ENCODE measurements at places on chromosomes 11 and 22.
A peak's percentile ranks its signal among the peaks of the same experiment; 100 is the strongest.

DNA sequence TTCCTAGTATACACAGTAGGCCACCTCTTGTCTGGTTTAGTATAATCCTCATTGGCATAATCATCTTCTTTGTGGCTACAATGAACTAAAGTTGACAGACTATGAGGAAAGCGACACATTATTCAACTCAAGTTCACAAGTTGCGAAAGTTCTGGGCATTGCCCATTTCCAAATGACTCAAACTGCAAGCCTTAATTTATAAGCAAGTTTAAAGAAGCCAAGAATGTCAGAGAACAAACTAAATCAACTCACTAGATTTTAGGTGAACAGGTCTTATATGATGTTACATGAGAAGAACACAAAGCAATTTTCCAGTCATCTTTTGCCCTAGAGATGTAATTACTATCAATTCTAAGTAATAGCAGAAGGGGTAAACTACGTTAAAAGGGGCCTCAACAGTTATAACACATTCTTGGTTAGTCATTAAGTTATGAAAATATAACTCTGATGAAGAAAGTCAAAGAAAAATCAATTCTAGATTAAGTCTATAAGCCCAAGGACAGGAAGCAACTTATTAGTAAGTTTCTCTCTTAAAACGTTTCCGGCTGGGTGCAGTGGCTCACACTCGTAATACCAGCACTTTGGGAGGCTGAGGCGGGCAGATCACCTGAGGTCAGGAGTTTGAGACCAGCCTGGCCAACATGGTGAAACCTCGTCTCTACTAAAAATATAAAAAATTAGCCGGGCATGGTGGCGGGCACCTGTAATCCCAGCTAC is 21.5 kb downstream of the PICALM start:
- DNase-seq: no peak

DNA sequence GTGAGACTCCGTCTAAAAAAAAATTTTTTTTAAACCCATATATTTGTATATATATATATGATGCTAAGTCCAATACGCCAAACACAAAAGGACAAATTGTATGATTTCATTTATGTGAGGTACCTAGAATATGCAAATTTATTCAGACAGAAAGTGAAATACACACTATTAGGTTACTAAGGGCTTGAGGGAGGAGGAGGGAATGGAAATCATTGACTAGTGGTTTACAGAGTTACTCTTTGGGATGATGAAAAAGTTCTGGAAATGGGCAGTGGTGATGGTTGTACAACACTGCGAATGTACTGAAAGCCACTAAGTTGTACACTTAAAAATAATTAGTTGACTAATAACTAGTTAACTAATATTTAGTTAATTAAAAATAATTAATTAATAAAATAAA is 36.2 kb upstream of the FGF3 start:
- DNase-seq: no peak

DNA sequence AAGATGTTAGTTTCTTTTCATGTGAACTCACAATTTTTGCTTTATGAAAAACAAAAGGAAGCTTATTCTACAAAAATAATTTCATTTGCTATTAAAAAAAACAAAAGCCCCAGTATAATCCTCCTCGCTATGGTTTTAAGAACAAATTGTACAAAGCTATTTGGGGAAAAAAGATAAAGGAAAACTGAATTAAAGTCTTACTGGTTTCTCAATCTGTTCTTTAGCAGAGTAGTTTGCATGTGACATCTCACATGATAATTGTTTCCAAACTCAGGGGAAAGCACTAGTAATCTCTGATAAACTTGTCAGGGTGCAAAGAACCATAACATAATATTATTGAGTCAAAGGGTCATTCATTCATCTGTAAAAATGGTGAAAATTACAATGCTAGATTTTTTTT is 2.9 kb upstream of the DDI1 start:
- no peak for DNase-seq

- DNase-seq: peak; percentile 85
Observed at GRCh38 chr11:925496-926301, at the start of gene AP2A2. Gene AP2A2, plus strand, starts transcription at chr11:925870. Its CDS starts 152 bp downstream, at chr11:926022.

GRCh38 chr22:22706253-22706915 is 62.0 kb downstream of the GGTLC2 start:
- DNase-seq: no peak

- DNase-seq: no peak
Observed at GRCh38 chr11:128346804-128347203, 240.6 kb downstream of the ETS1 start.

- no peak for DNase-seq
Observed at GRCh38 chr11:128494418-128495332, 92.7 kb downstream of the ETS1 start.

DNA sequence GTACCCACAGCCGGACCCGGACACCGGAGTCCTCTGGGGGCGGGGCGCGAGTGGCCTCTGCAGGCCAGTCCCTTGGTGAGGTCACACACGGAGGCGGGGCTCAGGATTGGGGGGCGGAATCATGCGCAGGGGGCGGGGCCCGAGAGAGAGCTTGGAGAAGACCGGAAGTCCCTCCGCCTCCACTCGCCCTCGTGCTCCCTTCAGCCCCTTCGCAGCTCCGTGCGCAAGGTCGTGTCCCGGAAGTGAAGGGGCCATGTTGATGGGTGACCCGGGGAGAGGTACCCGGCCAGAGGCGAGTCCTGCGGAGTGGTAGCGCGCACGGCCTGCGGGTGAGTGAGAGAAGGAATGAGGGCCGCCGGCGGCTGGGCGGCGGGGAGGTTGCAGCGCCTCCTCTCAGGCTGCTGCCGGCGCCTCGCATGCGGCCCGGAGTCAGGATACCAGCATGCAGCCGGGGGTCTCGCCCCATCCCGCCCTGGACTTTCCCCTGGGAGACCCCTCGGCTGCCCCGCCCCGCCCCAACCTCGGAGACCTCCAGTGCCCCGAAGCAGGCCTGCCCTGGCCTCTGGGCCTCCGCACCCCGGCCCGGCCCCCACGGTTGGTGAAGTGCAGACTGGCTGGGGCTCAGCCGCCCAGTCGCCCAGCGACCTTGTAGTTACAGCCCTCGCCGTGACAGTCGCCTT is at the start of gene MIEF1:
TSS of gene MIEF1 (plus strand) at position 182 of the 680 bp plus-strand sequence. CDS start 9,005 bp downstream, outside the sequence.
- peak; percentile 95 for DNase-seq

GRCh38 chr22:47205081-47205491 is 442.6 kb downstream of the TBC1D22A start:
- DNase-seq: no peak

DNA sequence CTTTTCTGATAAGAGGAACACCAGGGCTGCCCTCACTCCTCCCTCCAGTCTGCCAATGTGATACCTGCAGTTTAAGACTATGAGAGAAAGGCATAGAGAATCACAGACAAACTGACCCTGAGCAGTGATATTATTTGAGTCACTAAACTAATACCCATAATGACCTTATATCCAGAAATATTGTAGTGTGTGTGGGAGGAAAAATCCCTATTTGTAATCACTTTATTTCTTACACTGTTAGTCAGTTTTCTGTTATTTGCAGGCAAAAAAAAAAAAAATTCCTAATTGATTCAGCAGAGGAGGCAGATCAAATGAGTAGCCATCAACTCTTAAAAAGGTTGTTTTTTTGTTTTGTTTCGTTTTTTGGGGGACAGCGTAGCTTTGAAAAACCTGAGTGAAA is 82.5 kb downstream of the MAML2 start:
- DNase-seq: no peak

GRCh38 chr11:61712846-61713245 is 32.7 kb downstream of the DAGLA start:
- DNase-seq: no peak

- DNase-seq: no peak
Observed at GRCh38 chr22:40867109-40867508, 5.2 kb upstream of the DNAJB7 start.
